ENCODE measurements at places on chromosomes 6 and 20. TPM values are rescaled to one million over a fixed set of nuclear protein-coding genes. Genes with fewer than 3 reads are reported as not detected.

BIRC7 gene
- 0.30 TPM for total RNA-seq

TUBB1 gene
- 2.3 TPM for total RNA-seq

- peak; percentile 74 for ATAC-seq
Observed at GRCh38 chr20:13461849-13462458, 176.8 kb downstream of the TASP1 start.

- ATAC-seq, result no peak
Observed at GRCh38 chr6:75438442-75439116, 55.0 kb downstream of the FILIP1 start.

GRCh38 chr6:132669690-132670291 is 10.8 kb upstream of the TAAR1 start:
- ATAC-seq, result no peak
